ENCODE measurements at places on chromosomes 13 and 19.

DNA sequence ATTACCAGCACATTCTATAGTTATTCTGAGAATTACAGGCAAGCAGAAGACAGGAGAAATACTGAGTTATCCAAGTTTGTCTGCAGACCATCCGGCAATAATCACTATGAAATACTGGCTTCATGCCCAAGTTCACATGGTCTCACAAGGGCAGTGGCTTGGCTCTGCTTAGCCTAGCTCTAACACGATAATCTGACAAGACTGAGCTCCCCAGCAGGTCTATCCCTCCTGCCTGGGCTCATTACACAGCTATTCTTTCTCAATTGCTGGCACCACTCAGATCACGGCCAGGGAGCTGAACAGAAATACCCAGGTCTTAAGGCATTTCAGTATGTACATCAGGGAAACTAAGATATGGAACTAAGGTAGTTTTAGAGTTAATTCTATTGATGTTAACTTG is 361.6 kb upstream of the PCDH20 start:
- no peak for DNase-seq

DNA sequence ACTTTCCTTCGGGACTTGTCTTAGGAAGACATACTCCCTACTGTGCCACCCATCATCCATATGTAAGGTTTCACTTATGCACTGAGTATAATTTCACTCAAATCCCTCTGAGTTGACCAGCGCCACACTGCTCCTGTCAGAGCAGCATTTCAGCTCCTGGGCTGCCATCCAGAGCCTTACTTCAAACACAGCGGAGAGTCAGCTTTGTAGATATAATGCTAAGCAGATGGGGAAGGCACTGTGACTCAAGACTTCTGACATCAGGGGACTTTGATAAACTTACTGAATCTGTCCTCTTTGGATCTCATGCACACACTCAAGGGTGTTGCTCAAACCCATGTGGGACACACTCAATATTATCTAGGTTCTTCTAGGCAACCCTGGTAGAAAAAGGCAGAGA is 34.9 kb downstream of the DOCK9 start:
- no peak for DNase-seq

DNA sequence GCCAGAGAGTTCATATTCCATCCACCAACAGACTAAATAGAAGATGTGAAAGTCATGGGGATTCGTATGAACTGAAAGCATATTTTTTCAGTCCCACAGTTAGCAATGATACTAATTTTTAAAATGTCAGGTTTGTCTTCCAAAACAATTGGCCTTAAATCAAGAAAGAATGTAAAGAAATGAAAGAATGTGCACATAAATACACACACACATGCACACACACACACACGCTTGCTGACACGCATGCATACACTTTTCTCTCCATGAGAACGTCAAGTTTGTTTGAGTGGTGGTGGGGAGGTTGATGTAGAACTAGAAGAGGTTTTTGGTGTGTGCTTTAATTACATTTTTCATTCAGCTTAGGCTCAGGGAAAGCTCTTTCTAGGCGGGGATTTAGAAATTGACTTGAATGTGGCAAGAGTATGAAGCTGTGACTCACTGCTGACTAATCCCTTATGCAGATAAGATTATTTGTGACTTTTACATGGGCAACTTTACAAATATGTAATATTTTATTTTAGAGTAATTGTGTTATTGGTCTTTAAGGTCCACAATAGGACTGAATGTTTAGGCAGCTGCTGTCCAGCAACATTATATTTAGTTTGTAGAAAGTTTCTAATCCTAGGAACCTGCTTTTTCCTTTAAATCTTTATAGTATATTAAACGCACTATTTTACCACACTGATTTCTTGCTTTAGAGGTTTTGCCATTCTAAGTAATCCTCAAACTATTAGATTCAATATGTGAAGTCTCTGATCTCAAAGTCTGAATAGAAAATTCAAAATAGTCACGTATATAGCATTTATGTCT is 18.8 kb downstream of the FLT1 start:
- no peak for DNase-seq

GRCh38 chr13:29081036-29081435 is 260.9 kb downstream of the MTUS2 start:
- DNase-seq: no peak

GRCh38 chr13:27018344-27018861 is 153.2 kb downstream of the USP12 start:
- DNase-seq: no peak

GRCh38 chr13:80047406-80047805 is 293.5 kb downstream of the SPRY2 start:
- no peak for DNase-seq

DNA sequence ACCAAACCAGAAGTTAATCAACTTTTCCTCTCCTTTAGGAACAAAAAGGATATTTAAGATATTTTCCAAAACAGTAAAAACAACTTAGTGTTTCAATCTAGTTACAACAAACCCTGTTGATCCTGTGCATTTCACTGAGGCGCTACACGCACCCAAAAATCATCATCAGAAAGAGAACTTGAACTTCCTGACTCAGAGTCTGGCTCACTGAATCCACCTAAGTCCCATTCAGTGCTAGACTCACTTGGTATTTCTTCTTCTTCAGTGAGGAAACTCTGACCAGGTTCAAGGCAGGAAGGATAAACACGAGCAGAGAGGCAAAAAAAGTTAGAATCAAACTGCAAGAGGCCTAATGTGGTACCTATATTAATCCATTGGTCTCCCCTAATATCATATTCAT is 2.2 kb downstream of the KBTBD6 start:
- no peak for DNase-seq

DNA sequence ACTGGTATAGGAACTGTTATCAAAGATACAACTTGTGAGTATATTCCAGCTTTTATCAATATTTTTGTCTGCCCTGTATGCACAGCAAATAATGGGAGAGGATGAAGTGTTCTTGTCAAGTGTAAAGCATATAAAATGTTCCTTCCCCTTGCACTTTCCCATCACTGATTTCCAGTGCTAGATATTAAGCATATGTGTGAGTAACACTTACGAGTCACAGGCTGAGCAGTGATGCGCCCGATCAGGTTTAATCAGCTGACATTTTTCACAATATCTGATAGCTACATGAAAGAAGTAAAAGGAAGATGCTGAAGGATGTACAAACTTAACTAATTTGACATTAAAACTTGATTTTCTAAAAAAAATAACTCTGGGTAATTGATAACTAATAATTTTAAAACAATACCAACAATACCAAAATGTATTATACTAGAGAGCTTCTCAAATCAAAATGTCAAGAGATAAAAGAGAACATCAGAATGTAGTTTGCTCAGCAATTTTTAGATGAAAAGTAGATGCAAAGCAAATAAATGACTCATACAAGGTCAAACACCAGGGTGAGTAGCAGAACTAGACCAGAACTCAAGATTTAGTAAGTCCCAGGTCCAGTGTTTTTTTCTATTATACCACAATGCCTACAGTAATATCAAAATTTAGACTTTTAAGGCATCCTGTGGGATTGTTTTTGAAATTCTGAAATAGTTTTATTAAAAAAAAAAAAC is 56.4 kb downstream of the ZDHHC20 start:
- DNase-seq: no peak

DNA sequence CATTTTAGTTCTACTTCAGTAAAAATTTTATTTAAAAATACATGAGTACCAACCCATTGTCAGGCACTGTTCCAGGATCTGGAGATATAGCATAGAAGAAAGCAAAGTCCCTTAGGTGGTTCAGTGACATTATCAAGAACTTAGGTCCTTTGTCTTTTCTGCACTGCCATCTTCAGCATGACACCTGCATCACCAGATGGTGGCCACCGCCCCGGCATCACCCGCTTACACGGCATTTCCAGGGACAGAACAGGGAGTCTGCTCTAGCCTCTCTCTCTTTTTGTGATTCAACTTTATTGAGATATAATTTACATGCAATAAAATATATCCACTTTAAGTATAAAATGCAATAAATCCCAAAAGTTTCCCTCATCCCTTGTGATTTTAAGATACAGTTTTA is 23.5 kb downstream of the DYRK1B start:
- DNase-seq: no peak

- no peak for DNase-seq
Measured at GRCh38 chr19:18385675-18386542, at the start of gene GDF15. Gene GDF15 (plus strand): TSS chr19:18386158. CDS start chr19:18386190, 32 bp downstream.

DNA sequence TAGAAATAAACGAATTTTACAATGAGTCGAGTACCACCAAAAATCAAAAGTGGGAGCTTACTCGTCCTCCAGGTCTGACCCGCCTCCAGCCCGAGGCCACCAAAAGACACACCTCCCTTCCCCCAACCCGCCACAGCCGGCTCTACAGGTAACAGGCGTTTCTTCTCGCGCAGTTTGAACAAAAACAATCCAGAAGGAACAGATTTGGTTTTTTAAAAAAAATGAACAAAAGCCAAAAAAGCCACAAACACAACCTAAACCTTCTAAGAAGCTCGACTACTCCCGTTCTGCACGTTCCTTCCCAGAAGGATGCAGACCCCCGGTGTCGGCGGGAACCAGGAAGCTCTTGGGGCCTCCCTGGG is 671 bp downstream of the ZDHHC20 start:
- peak; percentile 11 for DNase-seq

DNA sequence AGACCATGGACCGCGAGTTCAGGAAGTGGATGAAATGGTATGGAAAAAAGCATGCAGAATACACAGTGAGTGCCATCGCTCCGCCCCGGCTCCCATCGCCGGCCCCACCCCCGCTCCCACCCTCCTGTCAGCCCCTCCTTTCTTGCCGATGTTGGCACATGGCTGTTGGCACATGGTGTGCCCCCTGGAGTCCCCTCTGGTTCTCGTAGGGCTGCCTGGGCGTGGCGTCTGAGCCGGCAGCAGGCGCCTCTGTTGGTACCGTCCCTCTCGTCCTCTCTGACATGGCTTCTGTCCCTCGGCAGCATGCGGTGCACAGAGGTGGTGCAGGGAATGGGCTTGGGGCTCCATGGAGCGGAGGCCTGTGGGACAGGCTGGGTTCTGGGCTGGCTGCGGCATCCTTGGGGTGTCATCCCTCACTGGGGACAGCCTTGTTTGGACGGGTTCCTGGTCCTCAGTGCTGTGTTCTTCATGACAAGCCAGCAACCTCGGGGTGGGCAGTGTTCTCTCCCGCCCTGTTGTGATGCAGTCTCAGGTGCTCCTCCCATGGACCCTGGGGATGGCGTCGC is 30.9 kb downstream of the DOT1L start:
- no peak for DNase-seq

DNA sequence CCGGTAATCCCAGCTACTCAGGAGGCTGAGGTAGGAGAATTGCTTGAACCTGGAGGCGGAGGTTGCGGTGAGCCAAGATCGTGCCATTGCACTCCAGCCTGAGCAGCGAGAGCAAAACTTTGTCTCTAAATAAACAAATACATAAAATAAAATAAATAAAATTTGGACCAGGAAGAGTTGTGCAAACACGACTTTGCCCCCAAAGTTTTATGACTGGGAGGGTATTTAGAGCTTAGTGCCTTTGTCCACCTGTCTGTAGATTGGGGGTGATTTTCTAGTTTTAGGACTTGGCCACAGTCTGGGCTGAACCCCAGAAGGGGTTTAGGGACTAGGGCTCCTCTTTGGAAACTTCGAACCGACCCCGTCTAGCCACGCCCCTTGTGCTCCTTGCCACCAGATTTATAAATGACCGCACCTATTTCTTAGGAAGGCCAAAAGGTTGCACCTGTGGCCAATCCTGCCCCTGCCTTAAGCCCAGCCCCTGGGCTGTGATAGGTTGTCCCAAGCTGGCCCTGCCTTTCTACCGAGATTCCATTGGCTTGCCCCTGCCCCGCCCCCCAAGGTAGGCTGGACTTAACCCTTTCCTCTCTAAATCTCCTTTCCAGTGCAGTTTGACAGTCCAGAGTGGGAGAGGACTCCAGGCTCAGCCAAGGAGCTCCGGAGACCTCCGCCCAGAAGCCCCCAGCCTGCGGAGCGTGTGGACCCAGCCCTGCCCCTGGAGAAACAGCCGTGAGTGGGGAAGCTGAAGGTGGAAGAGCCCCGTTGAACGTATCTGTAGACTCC is 5.3 kb downstream of the SHD start:
- DNase-seq: no peak

- no peak for DNase-seq
Measured at GRCh38 chr13:50106559-50106958, 91.3 kb downstream of the KCNRG start.

GRCh38 chr13:111967572-111968201 is 99.3 kb upstream of the SOX1 start:
- DNase-seq: no peak

GRCh38 chr13:112675366-112675756 is 14.5 kb upstream of the ATP11A start:
- no peak for DNase-seq

DNA sequence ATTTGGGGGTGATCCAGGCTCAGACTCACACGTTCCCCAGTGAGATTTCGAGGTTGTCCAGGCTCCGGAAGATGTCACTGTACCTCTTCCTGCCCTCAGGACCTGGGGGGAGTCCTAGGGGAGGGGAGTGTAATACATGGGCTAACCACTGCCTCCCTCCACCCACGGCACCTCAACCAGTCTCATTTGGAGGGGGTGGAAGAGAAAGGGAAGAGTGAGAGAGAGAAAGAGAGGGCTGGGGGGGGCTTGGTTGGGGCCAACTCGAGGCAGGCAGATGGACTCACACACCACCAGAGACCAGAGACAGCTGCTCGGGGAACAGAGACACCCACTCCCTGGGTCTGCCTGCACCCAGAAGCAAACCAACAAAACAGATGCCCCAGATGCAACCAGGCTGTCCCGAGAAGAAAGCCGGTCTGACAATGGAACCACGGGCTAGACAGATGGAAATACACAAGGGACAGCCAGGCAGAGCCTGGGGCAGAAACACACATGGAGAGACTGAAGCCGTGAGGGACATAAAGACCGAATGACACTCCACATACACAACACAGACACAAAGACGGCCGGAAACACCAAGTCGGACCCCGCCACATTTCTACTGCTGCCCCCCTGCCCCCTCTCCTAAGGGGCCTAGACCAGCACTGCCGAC is 825 bp downstream of the GMIP start:
- DNase-seq: no peak

- DNase-seq: no peak
Measured at GRCh38 chr13:33657274-33657673, 160.7 kb upstream of the RFC3 start.

GRCh38 chr19:33821871-33822270 is 25.2 kb downstream of the KCTD15 start:
- no peak for DNase-seq

DNA sequence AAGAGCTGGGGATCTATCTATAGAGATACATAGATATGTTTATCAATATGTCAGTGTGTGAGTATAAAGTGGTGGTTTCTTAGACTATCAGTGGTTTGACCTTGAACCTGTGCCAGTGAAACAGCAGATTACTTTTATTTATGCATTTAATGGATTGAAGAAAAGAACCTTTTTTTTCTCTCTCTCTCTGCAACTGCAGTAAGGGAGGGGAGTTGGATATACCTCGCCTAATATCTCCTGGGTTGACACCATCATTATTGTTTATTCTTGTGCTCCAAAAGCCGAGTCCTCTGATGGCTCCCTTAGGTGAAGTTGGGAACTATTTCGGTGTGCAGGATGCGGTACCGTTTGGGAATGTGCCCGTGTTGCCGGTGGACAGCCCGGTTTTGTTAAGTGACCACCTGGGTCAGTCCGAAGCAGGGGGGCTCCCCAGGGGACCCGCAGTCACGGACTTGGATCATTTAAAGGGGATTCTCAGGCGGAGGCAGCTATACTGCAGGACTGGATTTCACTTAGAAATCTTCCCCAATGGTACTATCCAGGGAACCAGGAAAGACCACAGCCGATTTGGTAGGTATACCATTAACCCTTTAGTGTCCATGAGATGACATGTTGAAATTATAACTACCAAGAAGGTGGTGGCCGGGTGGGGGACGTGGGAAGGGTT is 880 bp downstream of the FGF9 start:
- DNase-seq: no peak
